Activated naive CD4-positive, alpha-beta T cell (primary cell): ENCODE measurements at places on chromosomes 5 and 9.

GRCh38 chr5:165029099-165029870 is 1523.9 kb downstream of the MAT2B start:
- no peak for DNase-seq

DNA sequence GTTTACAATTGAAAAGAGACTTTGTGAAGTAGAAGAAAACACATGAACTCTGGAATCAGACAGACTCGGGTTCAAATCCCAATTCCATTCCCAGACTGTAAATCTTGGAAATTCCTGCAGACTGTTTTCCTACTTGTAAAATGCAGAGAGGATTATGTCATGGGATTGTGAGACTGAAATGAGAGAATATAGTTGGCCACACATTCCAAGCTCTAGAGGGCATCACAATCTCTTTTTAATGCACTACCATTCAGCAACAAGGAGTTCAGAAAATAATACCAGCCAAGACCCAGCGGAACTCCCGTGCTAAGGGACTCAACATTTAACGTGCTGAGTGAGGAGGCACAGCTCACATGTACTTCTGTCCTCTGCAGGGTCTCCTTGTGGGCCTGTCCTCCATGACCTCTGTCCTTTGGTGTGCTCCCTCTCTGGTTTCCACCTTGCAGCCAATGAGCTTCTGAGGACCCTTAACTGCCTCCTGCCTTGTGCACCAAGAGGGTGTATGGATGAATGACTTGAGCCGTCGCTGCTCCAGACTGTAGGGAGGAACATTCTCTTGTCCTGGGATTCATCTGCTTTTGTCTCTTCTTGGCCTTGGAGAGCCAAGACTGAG is 263.5 kb downstream of the NTRK2 start:
- no peak for DNase-seq

DNA sequence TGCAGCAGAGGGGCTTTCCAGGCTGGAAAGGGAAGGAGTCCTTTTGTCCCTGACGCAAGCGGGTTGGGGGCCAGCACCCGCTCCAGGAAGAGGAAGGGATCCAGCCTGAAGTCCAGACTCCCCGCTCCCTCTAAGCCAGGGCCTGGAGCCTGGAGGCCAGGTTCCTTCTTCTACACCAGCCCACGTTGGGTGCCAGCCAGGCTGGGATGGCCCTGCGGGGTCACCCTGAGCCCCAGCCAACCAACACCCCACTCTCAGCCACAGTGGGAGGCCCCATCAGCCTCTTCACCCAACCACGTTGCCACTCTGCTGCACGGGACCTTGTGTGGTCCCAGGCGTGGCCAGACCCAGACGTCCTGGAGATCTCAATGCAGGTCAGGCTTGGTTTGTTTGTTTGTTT is 970 bp upstream of the FUT7 start:
- DNase-seq: no peak

DNA sequence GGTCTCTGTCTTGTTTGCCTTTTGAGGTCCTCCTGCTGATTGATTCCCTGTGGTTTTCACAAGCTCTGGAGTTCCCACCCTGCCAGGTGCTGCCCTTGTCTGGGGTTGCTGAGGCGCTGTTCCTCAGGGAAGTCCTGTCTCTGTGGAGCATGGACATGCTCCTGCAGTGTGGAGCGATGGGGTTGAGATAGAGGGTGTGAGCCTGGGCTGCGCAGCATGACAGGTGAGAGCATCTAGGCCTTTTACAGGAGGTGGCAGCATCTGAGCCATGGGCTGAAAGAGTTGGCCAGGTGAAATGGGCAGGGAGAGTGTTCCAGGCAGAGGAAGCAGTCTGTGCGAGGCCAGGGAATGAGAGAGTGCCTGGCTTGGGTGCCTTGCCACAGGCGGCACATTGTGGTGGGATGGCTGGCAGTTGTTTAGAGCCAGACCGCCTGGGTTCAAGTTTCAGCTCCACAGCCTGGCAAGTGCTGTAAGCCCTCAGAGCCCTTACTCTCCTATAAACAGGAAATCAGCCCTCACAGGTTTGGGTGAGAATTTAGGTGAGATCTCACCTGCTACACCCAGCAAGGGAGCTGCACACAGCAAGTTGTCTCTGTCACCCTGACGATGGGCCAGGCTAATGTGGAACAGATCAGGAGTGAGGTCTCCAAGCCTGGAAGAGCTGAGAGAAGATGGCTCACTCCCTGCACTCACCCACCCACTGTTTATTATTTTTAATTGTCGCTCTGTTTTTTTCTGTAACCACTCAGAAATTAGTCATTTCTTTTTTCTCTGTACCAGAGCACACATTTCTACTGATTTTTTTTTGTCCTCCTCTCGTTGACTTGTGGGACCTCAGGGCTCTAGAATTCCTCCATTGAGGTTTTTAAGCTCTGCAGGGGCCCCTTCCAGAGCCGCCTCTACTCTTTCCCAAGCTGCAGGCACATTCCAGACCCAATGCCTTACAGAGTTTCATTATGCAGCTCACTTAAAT is 19.6 kb downstream of the TCOF1 start:
- DNase-seq: no peak

DNA sequence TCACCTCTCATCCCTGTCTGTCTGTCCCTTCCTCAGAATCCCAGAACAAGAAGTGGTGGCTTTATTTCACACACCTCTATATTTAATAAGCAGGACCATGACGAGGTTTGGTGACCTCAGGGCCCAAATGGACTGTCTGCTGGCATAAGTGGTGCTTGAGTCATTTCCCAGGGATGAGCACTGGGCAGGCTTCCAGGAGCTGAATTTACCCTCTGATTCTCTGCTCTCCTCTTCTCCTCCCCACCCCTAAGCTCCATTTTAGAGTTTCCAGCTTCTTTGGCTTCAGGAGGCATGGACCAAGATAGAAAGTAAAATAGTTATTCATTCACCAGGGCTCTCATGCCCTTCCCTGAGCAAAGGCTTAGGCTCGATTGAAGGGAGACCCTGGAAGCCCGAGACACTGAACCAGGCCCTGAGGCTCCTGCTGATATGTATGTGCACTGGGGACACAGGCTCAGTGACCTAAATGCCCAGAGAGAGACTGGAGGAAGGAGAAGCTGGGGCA is 69.1 kb downstream of the PPARGC1B start:
- DNase-seq: no peak

DNA sequence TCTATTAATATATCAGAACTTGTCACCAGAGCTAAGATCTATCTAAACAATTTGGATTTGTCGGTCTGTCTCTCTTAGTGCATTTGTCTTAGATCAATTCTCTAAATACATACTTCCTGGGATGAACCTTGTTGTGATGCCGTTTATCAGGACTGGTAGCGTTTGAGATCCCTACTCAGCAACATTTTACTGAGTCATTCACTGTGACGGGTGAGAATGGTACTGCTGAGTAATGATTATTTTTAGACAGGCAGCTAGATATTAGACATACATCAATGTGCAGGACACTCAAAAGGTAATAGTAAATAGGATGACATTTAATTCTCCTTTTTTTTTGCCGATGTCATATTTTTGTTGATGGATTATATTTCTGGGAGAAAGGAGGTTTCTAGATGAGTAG is 209.0 kb downstream of the CSNK1G3 start:
- no peak for DNase-seq

- DNase-seq: no peak
Measured at GRCh38 chr5:141521244-141521781, 32.4 kb downstream of the PCDHGC5 start.

DNA sequence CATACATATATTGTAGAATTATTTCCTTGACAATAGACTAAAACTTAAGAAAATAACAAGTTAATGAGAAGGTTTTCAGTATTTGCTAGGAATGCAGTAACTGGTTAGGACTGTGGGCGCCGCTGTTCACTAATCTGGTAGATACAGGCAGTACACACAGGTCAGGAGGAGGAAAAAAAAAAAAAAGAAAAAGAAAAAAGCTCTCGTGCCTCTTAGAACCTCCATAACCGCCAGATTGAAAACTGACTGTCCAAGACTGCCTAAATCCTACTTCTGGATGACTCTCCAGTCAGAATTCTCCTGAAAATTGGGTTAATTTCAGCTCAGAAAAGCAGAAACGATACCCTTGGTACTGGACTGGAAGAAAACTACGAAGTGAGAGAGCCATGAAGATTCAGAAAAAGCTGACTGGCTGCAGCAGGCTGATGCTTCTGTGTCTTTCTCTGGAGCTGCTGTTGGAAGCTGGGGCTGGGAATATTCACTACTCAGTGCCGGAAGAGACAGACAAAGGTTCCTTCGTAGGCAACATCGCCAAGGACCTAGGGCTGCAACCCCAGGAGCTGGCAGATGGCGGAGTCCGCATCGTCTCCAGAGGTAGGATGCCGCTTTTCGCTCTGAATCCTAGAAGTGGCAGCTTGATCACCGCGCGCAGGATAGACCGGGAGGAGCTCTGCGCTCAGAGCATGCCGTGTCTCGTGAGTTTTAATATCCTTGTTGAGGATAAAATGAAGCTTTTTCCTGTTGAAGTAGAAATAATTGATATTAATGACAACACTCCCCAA is at the start of gene PCDHGA1:
PCDHGA1 (plus strand) TSS at position 216 of the 782 bp plus-strand sequence.
- no peak for DNase-seq

DNA sequence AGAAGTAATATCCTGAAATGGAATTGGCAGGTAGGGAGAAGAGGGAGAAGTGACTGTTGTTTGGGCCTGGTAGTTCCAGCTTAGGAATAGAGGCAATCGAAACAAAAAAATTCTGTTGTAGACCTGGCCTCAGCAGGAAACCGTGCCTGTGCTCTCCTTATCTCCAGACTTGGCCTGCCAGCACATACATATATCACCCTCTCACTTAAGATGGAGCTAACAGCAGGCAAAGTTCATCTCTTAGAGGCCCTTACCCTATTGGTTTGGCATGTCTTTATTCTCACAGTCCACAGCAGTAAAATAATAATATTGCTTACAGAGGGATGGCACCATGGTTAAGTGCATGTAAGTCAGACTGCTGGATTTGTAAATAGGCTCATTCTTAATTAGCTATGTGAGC is 19.6 kb upstream of the TNC start:
- no peak for DNase-seq

DNA sequence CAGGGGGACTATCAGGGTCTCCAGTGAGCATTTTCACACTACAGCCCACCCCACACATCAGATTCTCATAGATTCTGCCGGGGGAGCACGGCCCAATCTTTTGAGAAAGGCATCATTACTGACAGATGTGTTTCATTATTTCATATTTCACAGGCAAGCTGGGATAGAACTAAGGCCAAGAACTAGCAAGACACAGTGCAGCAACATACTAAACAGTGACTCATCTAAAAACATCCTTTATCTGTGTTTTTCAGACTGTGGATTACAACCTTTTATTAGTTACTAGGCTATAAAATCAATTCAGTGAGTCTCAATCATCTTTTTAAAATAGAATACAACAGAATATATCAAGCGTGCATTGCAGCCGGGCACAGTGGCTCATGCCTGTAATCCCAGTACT is 59.8 kb downstream of the CPLANE1 start:
- no peak for DNase-seq

DNA sequence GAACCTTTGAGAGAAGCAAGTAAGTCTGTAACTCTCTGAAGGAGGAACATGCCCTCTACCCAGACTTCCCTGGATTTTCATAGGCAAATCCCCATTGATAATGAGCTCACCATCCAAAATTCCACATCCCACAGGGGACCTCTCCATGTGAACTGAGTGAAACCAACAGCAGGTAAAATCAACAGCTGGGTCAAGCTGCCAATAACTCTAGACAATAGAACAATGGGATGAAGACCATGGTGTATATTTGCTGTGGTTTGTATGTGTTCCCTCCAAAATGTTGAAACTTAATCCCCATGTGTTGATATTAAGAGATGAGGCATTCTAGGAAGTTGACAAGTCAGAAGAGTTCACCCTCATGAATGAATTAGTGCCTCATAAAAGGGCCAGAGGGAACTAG is 110.2 kb upstream of the MYO10 start:
- no peak for DNase-seq

GRCh38 chr5:121658221-121658620 is 193.5 kb upstream of the FTMT start:
- DNase-seq: no peak

DNA sequence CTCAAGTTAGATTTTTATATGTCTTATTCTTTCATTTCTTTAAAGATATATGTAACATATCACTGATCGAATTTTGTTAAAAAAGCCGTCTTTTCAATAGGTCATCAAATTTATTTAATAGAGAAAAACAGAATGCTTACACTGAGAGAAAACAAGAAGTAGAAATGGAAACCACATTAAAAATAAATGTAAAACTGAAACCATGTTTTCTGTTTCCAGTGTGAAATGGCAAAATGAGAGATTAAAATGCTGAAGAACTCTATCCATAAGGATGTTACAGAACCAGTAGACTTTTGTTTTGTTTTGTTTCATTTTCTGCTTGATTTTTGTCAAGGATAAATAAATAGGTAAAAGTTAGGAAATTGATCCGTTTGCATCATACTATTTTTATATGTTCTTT is 210.1 kb downstream of the PRDM9 start:
- DNase-seq: no peak

- DNase-seq: no peak
Measured at GRCh38 chr9:83765376-83765775, 52.2 kb downstream of the GKAP1 start.

GRCh38 chr5:140840978-140841962 is at the start of gene PCDHA8:
TSS of gene PCDHA8 (plus strand) at chr5:140841187. CDS start at chr5:140841322, 135 bp downstream.
- no peak for DNase-seq

DNA sequence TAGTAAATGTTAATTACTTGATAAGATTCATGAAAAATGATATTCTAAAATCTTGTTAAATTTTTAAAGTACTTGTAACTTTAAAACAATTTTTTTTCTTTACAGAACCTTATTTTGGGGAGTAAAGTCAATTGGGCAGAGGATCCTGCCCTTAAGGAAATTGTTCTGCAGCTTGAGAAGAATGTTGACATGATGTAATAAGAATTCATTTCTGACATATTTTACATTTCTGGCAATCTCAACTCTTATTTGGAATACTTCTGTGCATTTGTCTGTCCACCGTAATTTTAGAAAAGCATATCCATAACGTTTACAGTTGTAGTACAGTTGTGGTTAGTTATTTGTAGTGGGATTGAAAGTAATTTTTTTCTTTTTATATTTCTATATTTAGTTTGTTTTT is 20.2 kb downstream of the CENPH start:
- DNase-seq: no peak

DNA sequence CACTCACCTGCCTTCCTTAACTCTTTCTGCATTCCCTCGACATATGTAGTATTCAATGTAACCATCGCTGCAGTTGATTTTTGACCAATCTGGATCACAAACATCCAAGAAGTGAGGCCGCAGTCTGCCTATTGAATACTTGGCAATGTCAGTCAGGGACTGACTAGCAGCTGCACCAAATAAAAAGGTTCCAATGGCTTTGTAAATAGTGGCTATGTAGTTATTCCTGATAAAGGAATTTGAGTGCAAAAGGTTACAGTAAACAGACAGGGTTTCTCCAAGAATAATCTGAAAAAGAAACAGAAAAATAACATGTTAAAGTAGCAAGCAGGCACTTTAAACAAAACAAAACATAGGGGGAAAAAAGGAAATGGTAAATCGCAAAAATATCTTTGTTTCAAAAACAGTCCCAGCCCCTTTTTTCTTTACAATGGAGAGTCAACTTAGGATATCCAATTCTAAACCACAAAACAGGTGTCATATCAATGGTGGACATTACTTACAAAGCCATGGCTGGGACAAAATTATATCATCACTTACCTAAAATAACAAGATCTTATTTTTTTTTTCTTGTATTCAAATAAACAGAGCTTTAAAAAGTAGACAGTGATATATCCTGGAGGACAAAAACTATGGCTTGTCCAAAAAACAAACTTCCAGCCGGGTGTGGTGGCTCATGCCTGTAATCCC is 66.8 kb downstream of the PLPP1 start:
- no peak for DNase-seq

- no peak for DNase-seq
Measured at GRCh38 chr9:3371842-3372241, 154.0 kb downstream of the RFX3 start.
